Progenitor cell of endocrine pancreas (in vitro differentiated cells): ENCODE measurements at places on chromosomes 2 and 18.

DNA sequence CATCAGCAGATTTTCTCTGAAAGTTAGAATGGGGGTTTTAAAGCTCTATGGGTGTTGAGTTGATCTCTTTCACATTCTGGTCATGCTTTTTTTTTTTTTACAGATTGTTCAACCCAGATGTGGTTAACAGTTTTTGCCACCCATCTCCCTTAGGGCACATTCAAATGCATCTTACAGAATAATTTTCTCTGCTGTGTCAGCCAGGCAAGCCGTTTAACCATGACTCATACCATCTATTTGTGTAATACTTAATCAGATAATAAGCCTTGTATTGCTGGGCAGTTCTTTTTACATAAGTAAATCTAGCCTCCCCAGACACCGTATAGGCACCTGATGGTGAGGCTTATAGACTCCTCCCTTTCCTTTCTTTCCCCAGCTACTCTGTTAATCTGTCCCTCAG lies 62.0 kb downstream of the TGIF1 start:
- DNase-seq: no peak

- no peak for DNase-seq
Measured at GRCh38 chr2:64538764-64539433, 14.8 kb downstream of the AFTPH start.

DNA sequence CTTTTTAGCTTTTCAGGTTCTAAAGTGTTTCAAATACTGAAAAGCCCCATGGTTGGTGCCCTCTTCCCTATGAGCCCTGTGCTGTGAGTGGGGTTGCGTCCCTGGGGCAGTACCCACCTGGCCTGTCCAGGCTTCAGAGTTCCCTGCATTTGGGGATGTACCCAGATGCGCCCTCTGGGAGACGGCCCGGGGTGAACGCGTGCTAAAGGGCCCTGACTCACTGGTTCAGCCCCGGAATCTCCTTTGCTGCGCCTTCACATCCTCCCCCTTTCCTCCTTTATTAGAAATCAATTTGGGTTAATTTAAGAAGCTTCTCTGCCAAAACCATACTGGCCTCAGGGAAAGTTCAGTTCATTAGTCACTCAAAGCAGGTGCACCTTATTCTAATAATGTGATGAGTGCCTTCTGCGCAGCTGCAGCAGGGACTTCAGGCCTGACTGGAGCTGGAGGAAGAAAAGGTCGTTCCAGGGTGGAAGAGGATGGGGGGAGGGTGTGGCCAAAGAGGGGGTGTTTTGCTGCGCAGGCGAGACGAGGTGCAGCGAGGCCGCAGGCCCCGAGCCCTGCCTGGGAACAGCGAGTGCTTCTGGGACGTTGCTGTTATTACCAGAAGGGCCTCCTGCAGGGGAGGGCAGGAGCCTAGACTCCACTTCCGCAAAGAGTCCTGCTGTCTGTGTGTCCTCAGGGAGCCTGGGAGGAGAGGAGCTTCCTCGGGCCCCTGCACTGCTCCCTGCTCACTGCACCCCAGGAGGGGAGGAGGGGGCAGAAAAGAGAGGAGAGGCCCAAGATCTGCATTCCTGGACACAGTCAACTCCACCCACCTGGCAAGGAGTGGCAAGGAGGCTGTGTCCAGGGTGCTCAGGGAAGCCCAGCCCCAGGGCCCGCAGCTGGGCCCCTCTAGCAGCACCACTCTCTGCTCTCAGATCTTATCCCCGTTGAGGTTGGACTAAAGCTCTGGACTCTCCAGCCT lies 223.2 kb upstream of the PXDN start:
- no peak for DNase-seq

DNA sequence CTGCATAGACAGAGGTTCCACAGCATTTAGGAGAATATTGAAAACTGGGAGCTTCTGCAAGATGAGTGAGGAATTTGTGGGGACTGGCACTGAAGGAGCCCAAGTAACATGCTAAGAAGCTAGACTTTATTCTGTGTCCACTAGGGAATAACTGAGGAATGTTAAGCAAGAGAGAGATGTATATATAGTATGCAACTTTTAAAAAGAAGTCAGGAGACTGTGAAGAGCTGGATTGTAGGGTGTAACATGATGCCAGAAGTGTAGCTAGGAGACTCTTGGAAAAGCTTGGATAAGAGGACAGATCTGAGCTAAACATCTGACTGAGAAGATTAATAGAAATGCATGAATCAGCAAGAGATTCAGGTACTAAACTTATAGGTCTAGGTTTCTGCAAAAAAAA lies 270.6 kb upstream of the MMADHC start:
- no peak for DNase-seq

DNA sequence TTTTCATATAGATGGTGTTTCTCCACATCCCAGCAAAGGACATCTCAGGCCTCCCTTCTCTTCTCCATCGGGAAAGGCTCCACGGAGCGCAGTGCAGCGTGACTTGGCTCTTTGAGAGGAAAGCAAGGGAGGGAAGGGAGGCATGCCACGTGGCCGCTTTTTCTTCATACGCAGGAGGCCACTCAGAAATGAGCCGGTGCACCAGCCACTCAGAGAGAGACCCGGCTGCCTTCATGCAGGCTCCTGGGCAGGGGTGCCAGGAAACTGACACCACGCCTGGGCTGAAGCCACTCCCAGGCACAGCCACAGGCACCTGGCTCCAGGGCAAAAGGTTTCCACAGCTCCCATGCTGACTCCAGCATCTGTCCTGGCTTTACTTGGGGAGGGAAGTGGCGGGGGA lies 11.1 kb upstream of the LOXHD1 start:
- no peak for DNase-seq

DNA sequence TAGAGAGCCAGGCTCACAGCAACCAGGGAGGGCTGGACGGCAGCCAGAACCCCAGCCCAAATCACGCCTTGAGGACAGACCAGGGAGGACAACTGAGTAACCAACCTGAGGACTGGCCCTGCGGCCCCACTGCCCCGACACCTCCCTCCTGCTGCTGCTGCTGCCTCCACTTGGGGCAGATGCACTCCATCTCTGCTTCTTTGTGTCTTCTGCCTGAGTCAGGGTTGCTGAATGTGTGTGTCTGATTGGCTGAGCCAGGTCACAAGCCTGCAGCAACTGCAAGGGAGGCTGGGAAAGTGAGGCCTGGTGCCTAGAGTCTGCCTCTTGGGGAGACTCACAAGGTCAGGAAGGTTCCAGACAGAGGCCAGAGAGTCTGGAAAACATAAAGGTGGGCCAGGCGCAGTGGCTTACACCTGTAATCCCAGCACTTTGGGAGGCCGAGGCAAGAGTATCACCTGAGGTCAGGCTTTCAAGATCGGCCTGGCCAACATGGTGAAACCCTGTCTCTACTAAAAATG lies 83.4 kb downstream of the ZFP36L2 start:
- no peak for DNase-seq
